ENCODE measurements at places on chromosomes 7 and 10.

- no peak for DNase-seq
These were observed 363.1 kb downstream of the POM121L12 start for GRCh38 chr7:53398566-53398965.

- no peak for DNase-seq
These were observed 432.2 kb upstream of the GHITM start for GRCh38 chr10:83706952-83707582.

DNA sequence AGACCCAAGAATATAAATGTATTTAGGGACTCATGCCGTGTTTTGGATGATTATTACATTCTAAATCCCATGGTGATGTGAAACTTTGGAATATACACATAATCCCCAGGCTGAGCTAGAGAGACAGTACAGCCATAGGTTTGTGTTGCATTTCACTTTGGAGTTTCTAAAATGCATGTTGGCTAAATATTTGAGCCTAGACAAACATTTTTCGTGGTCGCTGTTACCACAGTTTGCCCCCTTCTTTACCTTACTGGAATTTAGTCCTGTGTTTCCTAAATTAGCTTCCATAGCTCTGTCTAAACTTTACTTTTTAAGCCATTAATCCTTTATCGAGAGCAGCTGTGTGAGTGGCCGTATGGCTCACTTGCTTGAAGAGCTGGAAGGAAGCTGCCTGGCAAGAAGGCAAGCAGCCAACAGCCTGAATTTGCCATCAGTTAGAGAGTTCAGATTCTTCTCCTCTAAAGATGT, 192.0 kb downstream of the BICC1 start:
- no peak for DNase-seq

DNA sequence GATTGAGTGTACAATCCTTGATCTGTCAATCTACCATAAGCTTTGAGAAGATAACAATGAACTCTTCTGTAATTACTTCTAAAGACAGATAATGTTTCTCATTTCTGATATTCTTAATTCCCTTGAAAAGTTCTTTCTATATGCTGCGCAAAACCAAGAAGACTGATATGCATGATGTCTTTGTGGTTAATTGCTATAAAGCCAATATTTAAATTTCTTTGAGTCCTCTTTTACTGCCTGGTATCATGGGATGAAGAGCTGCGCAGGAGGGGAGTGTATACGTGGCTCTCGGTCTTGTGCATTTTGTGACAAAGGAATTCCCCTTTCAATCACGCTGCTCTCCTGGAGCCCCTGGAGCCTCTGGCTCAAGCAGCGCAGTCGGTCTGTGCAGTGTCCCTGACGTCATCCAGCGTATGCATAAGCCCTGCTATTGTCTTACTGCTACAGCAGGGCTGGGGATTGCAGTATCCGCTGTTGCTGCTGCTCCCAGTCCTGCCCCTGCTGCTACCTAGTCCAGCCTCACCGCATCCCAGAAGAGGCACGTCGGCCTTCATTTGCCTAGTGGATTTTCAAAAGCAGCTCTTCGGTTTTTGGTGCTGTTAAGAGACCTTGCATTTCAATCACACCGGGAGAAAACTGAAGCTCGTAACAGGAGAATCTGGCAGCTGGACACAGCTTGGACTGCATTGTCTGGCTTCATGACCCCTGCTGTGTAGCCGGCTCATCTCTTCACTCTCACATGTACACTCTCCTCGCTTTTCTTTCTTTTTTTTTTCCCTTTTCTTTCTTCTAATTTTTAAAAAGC, 66.7 kb downstream of the ST7 start:
- peak; percentile 54 for DNase-seq

- DNase-seq, result no peak
These were observed 73.0 kb upstream of the STK17A start for GRCh38 chr7:43509906-43510305.

- DNase-seq, result no peak
These were observed 140.1 kb downstream of the REEP3 start for GRCh38 chr10:63661347-63661746.

DNA sequence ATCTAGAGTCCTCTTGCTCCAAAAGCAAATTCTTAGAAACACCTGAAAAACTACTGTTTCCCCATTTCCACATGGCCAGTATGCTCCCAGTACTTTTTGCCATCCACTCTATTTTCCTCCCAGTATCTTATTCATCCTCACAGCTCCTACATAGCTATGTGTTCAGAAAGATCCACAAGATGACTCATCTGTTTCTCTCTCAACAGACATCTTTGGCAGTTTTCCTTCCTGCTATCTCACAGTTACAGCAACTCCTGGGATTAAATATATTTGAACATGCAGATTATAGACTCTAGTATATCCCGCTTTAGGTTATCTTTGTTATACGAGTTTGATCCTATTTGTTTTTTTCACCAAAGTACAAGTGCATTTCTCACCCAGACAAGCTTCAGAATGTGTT, 675.6 kb upstream of the POT1 start:
- DNase-seq, result no peak

DNA sequence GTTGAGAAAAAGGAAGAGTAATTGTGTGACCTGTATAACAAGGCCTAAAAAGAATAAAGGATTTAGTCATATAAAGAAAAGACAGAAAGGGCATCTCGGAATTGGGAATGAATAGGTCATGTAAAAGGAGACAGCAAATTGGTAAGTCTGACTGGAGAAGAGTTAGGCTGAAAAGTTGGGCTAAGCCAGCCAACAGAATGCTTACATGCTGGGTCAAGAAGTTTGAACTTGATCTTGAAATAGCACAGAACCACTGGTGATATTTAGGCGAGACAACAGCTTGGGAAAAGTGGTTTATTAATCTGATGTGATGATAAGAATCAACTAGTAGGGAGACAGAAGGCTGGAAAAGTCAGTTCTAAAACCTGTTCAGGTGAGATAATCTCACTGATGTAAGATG, 4.8 kb downstream of the IDE start:
- DNase-seq, result no peak

GRCh38 chr10:129965959-129966358, 1.9 kb upstream of the EBF3 start:
- no peak for DNase-seq

DNA sequence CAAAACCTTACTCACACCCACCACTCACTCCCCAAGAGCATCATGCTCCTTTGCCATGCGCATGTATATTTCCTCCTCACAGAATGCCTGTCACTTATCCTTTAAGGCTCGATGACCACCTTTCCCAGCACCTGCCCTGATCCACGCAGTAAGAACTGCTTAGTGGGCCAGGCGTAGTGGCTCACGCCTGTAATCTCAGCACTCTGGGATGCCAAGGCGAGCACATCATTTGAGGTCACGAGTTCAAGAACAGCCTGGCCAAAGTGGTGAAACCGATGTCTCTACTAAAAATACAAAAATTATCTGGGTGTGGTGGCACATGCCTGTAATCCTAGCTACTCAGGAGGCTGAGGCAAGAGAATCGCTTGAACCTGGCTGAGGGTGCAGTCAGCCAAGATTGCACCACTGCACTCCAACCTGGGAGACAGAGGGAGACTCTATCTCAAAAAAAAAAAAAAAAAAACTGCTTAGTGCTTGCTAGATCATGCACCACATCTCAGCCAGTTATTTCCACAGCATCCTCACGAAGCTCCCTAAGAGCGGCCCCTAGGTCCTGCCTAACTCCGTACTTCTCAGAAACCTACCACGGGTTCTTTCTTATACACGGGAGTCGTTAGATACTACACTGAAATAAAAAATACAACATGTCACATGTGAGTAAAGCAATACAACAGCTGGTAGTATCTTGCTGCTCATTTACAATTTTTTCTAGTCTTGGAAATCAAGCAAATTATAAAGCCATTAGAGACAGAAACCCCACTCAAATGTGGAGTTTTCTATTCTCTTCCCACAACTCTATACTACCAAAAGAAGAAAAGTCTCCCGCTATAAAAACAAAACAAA, 37.2 kb downstream of the CYTH3 start:
- no peak for DNase-seq

GRCh38 chr10:79274279-79275104, 72.8 kb upstream of the PPIF start:
- DNase-seq, result peak; percentile 82

- DNase-seq, result no peak
These were observed 18.1 kb upstream of the LIPK start for GRCh38 chr10:88687853-88688467.

DNA sequence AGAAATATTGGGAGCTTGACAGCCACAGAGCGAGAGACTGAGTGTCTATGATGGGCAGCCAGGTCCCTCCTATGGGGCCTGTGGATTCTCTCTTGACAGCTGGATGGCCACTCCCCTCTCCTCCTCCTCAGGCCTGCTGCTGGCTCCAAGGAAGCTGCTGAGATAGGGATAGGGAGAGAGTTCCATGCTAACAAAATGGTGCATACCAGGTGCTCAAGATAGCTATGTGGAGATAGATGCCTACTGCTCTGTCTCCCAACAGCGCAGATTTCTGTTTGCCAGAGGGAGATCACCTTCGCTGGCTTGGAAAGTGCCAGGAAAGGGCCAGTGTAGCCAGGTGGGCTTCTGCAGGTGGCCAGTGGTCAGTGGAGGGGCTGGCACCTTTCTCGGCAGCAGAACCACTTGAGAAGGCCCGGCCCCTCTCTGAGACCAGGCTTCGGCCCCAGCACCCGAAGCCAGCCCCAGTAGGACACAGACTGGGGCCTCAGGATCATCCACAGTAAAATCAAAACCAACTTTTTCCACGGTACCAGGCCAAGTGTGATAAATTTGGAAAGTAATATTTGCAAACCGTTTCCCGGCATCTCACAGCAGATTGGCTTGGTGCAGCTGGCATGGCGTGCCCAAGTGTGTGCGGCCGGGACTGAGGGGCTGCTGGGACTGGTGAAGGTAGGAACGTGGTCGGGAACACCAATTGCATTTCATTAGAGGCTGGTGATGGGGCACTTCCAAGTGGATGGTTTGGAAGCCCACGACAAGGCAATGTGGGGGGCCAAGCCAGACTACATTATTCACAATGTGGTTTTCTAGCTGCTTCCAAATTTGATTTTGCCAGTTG, 139.6 kb downstream of the PTPN20 start:
- no peak for DNase-seq

- DNase-seq, result no peak
These were observed 1.3 kb upstream of the CUL1 start for GRCh38 chr7:148697256-148698006.

- no peak for DNase-seq
These were observed 379.7 kb downstream of the PHTF2 start for GRCh38 chr7:78178319-78178718.

DNA sequence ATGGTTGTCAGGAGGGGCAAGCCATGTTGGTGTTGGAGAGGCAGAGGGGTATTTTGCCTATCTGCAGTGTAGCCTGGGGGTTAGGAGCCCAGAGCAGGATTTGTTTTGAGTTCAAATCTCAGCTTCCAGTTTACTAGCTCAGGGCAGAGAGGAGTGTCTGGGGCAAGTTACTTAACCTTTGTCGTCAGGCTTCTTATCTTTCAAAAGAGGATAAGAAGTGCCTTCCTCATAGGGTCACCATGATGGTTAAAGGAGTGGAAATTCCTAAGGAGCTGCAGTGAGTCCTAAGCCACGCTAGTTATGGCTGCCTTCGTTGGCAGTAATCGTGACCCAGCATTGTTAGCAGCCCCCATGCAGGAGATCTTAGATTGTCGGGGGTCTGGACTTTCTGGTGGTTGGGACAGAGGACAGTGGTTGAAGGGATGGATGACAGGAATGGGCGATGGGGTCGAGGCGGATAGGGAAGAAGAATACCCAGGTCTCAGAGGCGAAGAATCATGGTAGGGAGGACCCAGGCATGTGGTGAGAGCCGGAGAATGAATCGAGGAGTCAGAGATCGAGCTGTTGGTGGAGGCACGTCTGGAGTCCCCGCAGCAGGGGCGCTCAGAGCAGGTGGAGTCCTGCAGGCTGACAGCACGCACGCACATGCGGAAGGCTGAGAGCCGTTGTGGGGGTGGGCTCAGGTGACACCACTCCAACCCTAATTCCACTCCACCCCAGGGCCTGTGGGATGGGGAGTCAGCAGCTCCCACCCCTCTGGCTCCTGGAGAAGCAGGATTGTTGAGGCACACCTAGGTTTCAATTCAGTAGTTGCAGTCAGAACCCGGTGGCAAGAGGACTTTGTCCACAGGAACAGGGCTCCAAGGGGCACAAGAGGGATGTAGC, 11.6 kb downstream of the ADCK2 start:
- no peak for DNase-seq

DNA sequence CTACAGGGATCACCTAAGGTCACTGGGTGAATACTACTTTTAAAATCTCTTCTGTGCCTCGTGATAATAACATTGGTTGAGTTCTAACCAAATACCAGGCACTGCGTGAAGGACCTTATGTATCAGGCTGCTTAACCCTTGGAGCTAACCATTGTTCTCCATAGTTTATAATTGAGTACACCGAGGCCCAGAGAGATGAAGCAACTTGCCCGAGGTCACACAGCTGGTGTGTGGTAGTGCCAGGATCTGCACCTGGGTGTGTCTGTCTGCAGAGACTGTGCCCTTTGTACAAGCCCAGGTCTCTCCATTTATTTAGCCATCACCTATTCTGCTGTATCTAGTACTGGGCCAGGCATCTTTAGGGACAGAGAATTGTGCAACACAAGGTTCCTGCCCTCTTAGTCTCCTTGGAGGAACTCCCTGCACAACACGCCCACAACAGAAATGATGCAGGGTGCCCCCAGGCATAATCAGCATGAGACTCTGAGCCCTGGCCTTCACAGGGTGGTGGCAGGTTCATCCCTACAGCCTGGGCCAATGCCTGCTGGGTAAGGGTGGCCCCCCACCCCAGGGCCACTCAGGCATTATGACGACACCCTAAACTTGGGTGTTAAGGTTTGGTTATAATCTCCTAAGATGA, 31.5 kb downstream of the UNC5B start:
- DNase-seq, result no peak

DNA sequence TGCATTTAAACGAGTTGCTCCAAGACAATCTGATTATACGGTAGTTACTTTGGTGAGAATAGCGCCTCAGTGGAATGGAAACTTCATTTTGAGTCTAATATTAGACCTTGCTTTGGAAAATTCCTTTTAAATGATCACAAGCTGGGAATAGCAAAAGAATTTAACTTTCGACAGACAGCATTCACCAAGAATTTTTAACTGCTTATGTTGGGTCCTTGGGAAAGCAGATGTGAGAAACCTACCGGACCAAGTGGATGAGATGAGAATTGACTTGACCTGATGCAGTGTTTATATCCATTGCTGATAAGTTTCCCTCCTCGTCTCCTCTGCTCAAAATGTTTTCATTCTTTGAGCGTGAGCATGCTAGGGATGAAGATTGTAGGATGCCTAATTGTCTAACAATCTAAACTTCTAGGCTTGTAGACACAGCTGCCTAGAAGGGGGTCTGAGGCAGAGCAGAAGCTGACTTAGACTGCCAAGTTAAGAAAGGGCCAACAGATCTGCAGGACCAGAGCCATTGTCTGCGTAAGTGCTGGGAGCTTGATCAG, 126.9 kb downstream of the CNNM2 start:
- DNase-seq, result no peak
